ENCODE measurements at places on chromosomes 6 and 20. TPM values are rescaled to one million over a fixed set of nuclear protein-coding genes. Genes with fewer than 3 reads are reported as not detected.

The KIAA1755 gene
- 0.05 TPM for total RNA-seq

The RALY gene
- 119 TPM for total RNA-seq

The GHRH gene
- total RNA-seq = not detected

- H3K27ac ChIP-seq = no peak overlapping the region
- no peaks in the 10 kb centered on the region for H3K36me3 ChIP-seq
- no peaks in the 10 kb centered on the region for H3K4me1 ChIP-seq
- H3K27me3 ChIP-seq = no peaks in the 10 kb centered on the region
These were observed 32.6 kb upstream of the NRSN1 start for GRCh38 chr6:24093381-24093780.

DNA sequence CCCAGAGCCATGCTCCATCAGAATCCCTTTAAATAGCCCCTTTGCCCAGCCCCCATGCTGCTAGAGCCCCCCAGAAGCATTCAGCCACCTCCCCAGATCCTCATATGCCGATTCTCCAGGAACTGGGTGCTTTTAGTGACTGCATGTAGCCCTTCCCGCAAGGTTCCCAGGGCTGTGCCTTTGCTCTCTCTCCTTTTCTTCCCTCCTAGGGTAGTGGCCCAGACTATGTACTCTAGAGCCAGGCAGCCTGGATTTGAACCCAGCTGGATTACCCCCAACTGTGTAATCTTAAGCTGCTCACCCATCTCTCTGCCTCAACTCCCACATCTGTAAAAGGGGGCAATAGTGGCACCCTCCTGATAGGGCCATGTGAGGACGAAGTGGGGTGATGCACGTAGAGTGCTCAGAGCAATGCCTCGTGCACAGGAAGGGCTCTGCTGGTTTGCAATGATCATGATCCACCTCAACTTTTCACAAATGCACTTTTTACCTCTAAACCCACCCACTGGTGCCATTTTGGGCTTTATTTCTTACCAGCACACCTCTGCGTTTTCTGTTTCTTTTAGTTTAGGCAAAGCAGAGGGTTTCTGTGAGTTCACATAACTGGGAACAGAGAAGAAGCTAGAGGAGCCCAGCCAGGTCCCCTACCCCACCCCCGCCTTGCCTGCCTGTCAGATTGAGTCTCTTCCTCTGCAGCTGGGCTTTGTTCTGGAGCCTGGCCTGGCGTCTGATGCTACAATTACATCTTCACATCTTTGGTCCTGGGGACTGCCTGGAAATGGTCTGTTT, 396.5 kb downstream of the RNGTT start:
- H3K4me3 ChIP-seq = no peak overlapping the region
- no peak overlapping the region for H3K27ac ChIP-seq
- no peaks in the 10 kb centered on the region for H3K4me1 ChIP-seq
- H3K27me3 ChIP-seq = no peaks in the 10 kb centered on the region

DNA sequence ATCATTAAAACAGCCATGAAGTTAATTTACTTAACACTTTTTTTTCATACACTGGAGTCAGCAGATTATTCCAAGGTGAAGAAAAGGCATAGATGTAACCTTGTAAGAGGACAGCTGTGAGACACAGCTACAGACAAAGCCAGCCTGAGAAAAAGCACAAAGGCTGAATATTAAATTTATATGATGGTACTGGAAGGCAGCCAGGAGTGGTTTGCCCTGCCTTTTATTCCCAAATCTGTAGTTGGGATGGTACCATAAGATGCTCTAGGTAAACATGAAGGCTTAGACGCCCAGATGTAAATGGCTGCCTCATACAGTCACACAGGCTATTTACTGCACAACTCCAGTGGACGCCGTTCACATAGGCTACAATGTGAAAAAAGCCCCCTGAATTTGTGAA, 42.1 kb upstream of the LOC128125822 start:
- H3K36me3 ChIP-seq = no peaks in the 10 kb centered on the region
- no peak for DNase-seq
- peaks cover 19% of the 10 kb centered on the region for H3K4me1 ChIP-seq
- H3K27ac ChIP-seq = peak overlapping the region; percentile 84

- H3K27me3 ChIP-seq = no peaks in the 10 kb centered on the region
- H3K4me3 ChIP-seq = no peak overlapping the region
- no peak for DNase-seq
- no peaks in the 10 kb centered on the region for H3K36me3 ChIP-seq
- H3K27ac ChIP-seq = no peak overlapping the region
- no peaks in the 10 kb centered on the region for H3K4me1 ChIP-seq
These were observed 252.3 kb downstream of the GRIK2 start for GRCh38 chr6:101645770-101646169.

Measured in gastrocnemius medialis (tissue), 4 donors.